ENCODE measurements at places on chromosomes 12 and 14. TPM values are rescaled to one million over a fixed set of nuclear protein-coding genes. Genes with fewer than 3 reads are reported as not detected.

Gene CDKN3
- total RNA-seq = not detected

Gene TBX5
- total RNA-seq = 1.2 TPM

Gene CCDC177
- total RNA-seq = not detected

Gene LMO3
- total RNA-seq = 147 TPM

Gene NGB
- total RNA-seq = not detected

Gene MOK
- total RNA-seq = 13.9 TPM

Gene FSCB
- total RNA-seq = not detected

Measured in subcutaneous adipose tissue (tissue), 4 donors.